RWPE2 (cell line): ENCODE measurements at places on chromosomes 7 and 10.

DNA sequence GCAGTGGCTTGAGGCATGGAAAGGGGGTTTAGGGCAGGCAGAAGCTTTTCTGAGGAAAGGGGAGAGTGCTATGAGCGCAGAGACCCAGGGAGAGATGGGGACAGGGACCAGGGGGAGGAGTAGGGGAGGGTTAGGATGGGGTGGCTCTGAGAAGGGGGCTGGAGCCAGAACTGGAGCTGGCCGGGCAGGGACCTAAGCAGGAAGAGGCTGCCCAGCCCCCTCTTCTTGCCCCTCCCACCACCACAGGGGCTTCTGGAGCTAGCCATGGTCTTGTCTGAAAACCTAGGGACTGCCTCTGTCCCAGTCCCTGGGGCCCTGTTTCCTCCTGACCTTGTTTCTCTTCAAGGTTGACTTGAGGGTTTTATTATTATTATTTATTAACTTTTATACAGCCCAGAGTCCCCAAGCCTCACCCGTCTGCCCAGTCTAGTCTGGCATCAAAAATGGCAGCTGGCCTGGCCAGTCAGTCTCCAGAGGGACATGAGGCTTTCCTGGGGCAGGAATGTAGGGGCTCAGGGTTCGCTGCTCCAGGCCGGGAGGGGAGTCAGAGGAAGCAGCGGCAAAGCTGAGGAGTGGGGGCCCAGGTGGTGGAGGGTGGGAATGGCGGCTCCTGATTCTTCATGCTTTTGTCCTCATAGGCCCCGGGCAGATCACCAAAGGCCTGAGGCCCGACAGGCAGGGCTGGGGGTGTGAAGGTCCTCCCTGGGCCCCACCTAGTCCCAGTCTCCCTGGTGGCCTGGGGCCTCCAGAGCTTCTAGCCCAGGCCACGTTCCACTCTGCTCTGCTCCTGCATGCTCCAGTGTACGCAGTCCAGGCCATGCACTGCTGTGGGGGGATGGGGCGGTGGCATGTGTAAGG is 5.7 kb downstream of the TRIM8 start:
- DNase-seq, result peak; percentile 65

- DNase-seq, result no peak
These were observed 22.2 kb downstream of the TMEM273 start for GRCh38 chr10:49165821-49166483.

DNA sequence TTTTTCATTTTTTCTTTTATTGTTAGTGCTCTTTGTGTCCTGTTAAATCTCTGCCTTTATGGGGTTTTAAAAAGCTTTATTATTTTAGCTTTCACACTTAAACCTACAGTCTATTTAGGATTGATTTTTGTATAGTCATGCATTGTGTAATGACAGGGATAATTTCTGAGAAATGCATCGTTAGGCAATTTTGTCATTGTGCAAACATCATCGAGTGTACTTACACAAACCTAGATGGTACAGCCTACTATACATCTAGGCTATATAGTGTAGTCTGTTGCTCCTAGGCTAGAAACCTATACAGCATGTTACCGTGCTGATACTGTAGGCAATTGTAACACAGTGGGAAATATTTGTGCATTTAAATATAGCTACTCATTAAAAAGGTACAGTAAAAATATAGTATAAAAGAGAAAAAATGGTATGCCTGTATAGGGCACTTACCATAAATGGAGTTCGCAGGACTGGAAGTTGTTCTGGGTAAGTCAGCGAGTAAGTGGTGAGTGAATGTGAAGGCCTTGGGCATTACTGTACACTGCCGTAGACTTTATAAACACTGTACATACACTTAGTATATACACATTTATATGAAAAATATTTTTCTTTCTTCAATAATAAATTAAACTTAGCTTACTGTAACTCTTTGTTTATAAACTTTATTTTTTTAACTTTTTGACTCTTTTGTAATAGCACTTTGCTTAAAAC is 16.0 kb downstream of the UBE2D1 start:
- no peak for DNase-seq

DNA sequence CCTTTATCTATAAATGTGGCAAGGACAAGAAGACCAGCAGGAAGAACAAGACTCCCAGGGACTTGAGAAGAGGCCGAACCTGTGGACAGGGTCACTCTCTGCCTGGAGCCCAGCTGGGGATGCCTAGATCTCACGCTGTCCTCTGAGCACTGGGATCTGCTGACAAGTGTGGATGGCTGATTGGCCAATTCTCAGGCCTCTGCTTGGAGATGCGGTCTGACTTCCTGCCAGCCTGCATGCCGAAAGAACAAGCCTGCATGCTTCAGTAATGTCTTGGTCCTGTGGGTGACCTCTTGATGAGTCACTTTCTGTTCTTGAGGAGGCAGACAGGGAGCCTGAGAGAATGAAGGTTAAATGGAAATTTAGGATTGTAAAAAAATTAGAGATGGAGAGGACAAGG is 84.7 kb downstream of the TMEM178B start:
- peak; percentile 79 for DNase-seq

DNA sequence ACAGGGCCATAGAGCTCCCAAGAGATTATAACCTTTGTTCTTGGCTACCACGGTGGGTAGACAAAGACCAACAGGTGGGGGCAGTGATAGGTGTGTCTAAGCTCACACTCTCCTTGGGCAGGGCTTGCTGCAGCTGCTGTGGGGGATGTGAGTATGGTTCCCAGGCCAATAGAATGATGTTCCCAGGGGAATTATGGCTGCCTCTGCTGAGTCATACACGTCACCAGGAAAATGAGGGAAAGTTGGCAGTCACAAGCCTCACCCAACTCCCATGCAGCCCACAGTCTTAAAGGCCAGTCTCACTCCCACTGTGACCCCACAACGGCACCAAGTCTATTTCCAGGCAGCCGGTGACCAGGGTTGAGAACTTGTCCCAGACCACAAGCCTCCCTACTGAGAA is 453.4 kb upstream of the PODXL start:
- DNase-seq, result no peak

- no peak for DNase-seq
These were observed 1.5 kb downstream of the GIMAP1 start for GRCh38 chr7:150717814-150718420.

DNA sequence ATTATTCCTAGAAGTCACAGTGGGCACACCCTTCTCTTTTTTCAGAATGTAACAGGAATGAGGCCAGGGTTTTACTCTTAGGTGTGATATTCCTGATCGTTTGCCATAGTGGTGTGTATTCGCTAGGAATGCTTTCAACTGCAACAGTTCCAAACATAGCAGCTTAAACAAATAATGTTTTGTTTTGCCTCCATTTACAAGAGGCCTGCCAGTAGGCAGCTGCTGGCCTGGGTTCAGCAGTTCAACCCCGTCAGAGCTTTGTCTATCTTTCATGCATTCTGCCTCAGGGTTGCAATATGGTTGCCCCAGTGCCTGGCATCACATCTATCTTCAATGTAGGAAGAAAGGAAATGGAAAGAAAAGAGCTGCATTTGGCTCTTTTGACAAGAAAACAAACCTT is 21.7 kb upstream of the RET start:
- no peak for DNase-seq

DNA sequence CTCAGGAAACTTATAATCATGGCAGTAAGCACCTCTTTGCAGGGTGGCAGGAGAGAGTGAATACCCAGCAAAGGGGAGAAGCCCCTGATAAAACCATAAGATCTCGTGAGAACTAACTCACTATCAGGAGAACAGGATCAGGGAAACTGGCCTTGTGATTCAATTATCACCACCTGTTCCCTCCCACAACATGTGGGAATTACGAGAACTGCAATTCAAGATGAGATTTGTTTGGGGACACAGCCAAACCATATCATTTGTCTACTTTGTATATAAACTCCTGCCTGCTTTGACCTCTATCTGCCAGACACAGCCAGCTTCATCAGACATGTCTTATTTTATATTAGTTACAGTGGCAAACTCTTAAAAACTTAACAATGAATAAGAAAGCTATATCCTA is 50.4 kb downstream of the ARMC3 start:
- DNase-seq, result no peak

DNA sequence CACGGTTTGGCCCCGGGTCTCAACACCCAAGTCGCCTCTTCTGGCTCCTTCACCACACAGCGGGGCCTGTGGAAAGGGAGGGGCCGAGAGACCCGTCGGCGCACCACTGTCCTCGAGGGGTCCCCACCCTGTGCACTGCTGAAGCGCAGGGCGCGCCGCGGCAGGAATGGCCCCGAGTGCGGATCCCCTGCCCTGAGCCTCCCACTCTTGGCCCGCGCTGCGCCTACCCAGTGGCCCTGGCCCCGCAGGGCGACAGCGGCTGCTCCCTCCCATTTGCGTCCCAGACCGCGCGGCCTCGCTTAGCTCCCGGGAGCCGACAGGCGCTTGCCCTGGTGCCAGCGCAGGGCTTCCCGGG is 2.1 kb upstream of the SFMBT2 start:
- DNase-seq, result peak; percentile 51

GRCh38 chr10:103792547-103792946 is 62.8 kb downstream of the SH3PXD2A start:
- DNase-seq, result no peak

GRCh38 chr7:121486590-121486989 is 90.5 kb upstream of the FAM3C start:
- no peak for DNase-seq

DNA sequence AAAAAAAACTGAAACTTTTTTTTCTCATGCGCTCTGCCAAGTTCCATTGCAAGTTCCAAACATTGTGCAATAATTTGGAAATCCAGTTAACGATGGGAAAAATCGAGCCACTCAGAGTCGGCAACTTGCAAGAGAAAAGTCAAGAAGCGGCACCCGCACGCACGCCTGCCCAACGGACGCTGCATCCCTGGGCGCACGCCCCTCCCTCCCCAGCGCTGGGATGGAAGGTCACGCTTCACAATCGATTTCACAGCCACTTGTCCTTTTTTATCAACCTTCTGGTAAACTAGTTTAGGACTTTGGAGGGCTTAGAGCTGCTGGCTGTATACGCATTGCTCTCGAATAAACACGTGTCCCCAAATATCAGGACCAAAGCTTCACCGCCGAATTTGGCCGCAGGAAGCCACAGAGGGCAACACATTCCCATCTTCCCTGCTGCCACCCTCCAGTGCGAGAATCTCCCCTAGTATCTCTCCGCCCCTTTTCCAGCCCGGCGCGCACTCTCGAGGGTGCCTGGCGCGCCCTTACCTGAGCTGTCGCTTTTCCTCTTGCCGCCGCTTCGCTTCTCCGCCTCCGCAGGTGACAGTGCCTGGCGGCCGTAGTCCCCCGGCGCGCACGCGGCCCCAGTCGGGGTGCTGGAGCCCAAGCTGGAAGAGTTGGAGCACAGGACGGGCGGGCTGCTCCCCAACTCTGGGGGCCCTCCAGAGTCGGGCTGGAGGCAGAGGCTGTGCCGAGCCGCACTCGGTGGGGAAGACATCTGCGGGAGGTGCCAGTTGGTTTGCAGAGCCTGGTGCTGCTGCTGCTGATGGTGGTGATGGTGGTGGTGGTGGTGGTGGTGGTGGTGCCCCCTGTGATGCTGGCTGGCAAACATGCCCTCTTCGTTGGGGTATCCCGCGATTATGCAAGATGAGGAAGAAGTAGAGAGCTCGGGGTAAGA is 857 bp downstream of the MEOX2 start:
- no peak for DNase-seq

GRCh38 chr7:120829487-120829886 is 28.5 kb downstream of the TSPAN12 start:
- DNase-seq, result no peak
